ENCODE measurements at places on chromosomes 2 and 18. TPM values are rescaled to one million over a fixed set of nuclear protein-coding genes. Genes with fewer than 3 reads are reported as not detected.
A peak's percentile ranks its signal among the peaks of the same experiment; 100 is the strongest.

DNA sequence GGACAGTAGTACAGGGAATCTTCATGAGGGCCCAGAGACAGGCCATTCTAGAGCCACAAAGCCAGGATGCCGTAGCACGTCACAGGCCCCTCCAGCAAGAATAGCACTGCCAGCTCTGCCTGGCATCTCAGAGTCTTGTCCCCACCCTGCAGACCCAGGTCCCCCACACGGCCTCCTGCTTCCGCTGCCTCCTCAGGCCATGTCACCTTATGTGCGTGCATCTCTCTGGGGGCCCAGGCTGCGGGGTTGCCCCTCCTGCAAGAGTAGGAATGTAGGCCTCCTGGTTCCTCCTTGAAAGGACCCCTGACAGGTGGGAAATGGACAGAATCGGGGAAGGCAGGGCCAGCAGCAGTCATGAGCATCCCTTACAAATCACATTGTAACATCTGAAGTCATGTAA lies 49.8 kb downstream of the ADI1 start:
- H3K27me3 ChIP-seq, result no peaks in the 10 kb centered on the region
- H3K4me3 ChIP-seq, result no peak overlapping the region
- H3K36me3 ChIP-seq, result peaks cover 67% of the 10 kb centered on the region
- peak overlapping the region; percentile 83 for H3K27ac ChIP-seq
- peaks cover 32% of the 10 kb centered on the region for H3K4me1 ChIP-seq

- no peak overlapping the region for H3K27ac ChIP-seq
- no peak overlapping the region for H3K4me3 ChIP-seq
- DNase-seq, result no peak
- H3K36me3 ChIP-seq, result no peaks in the 10 kb centered on the region
- H3K4me1 ChIP-seq, result no peaks in the 10 kb centered on the region
These were observed 49.3 kb upstream of the RAB6D start for GRCh38 chr2:131413148-131413747.

GRCh38 chr2:151905963-151906632 lies 77.9 kb upstream of the ARL5A start:
- H3K4me3 ChIP-seq, result no peak overlapping the region
- peaks cover 18% of the 10 kb centered on the region for H3K4me1 ChIP-seq
- H3K27me3 ChIP-seq, result no peaks in the 10 kb centered on the region
- no peak for DNase-seq
- no peak overlapping the region for H3K27ac ChIP-seq

Gene NOSTRIN
- 21.4 TPM for total RNA-seq

DNA sequence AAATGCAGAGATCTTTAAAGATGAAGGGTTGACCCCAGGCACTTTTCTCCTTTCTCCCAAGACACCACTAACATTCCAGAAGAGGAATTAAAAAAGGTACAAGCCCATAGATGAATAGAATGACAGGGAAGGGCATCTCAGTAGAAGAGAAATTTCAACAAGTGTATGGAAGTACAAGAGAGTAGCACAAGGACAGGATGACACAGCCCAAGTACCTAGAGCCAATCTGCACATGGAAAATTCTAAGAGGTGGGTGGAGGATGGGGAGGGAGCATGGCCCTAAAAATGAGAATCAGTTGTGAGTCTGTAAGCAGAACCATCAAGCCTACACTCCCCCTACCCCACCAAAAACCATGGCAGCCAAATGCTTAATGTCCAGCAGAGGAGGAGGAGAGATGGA lies 39.7 kb upstream of the LOXHD1 start:
- H3K27me3 ChIP-seq, result no peaks in the 10 kb centered on the region
- no peak overlapping the region for H3K4me3 ChIP-seq
- H3K36me3 ChIP-seq, result peaks cover under 1% of the 10 kb centered on the region
- no peaks in the 10 kb centered on the region for H3K4me1 ChIP-seq
- no peak overlapping the region for H3K27ac ChIP-seq
- DNase-seq, result no peak

- no peak overlapping the region for H3K4me3 ChIP-seq
- H3K36me3 ChIP-seq, result no peaks in the 10 kb centered on the region
- no peak overlapping the region for H3K27ac ChIP-seq
- H3K27me3 ChIP-seq, result no peaks in the 10 kb centered on the region
- peaks cover 6% of the 10 kb centered on the region for H3K4me1 ChIP-seq
- no peak for DNase-seq
These were observed 133.6 kb downstream of the FIGN start for GRCh38 chr2:163602196-163602595.

Gene CEP192
- total RNA-seq, result 18.7 TPM

DNA sequence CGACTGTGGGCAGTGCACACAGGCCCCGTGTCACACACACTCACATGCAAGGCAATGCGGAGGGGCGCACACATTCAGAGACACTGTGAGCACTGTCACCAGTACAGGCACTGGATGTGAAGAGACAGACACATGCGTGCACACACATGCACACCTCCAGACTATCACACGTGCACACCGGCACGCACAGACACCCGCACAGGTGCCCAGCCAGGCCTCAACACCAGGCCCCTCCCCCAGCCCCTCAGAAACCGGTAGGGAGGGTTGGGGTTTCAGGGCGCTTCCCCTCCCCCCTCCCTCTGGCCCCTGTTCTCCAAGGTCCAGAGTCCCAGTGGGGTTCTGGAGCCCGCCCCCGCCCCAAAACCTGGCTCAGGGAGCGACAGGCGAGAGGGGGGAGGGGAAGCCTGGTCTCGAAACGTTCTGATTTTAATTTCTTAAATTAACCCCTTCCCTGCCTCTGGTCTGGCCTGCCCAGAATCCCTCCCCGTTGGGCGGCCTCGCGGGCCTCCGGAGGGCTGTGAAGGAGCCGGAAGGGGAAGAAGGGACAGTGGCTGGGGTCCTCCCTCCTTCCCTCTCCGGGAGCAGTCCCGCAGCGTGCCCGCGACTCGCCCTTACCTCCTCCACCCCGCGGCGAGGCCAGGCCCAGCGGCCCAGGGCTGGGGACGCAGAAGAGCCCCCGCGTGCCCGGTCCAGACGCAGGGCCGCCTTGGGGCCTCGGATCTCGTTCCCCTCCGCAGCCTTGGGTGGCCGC lies 558 bp downstream of the FBXO41 start:
- H3K27me3 ChIP-seq, result peaks cover 45% of the 10 kb centered on the region
- H3K4me1 ChIP-seq, result peaks cover 10% of the 10 kb centered on the region
- H3K27ac ChIP-seq, result peak overlapping the region; percentile 22
- DNase-seq, result no peak
- no peaks in the 10 kb centered on the region for H3K36me3 ChIP-seq
- H3K4me3 ChIP-seq, result peak overlapping the region; percentile 82

DNA sequence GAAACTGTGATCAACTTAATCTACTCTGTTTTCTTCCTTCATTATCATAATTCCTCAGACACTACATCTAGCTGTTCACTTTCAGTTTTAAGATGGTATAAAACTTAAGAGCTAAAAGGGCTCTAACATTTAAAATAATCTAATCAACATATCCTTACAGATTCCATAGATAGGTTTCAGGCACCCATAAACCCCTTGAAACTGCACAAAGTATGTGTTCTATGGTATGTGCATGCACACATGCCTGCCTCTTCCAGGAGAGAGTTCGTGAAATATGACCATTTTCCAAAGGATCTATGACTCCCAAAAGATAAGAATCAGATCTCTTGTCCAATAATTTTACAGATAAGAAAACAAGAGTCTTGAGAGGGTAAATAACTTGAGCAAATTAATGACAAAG lies 59.4 kb downstream of the CUL3 start:
- no peak overlapping the region for H3K27ac ChIP-seq
- no peak overlapping the region for H3K4me3 ChIP-seq
- DNase-seq, result no peak
- H3K27me3 ChIP-seq, result no peaks in the 10 kb centered on the region
- H3K4me1 ChIP-seq, result peaks cover 68% of the 10 kb centered on the region
- no peaks in the 10 kb centered on the region for H3K36me3 ChIP-seq

- H3K4me1 ChIP-seq, result no peaks in the 10 kb centered on the region
- no peak overlapping the region for H3K4me3 ChIP-seq
- no peak overlapping the region for H3K27ac ChIP-seq
- DNase-seq, result no peak
- no peaks in the 10 kb centered on the region for H3K27me3 ChIP-seq
These were observed 301.3 kb downstream of the ZNF407 start for GRCh38 chr18:74898965-74899364.

Gene CYP20A1
- 29.6 TPM for total RNA-seq

- no peak overlapping the region for H3K4me3 ChIP-seq
- H3K36me3 ChIP-seq, result no peaks in the 10 kb centered on the region
- no peak for DNase-seq
- H3K27ac ChIP-seq, result no peak overlapping the region
- H3K27me3 ChIP-seq, result no peaks in the 10 kb centered on the region
These were observed 3.6 kb downstream of the INO80D start for GRCh38 chr2:206082298-206082843.

DNA sequence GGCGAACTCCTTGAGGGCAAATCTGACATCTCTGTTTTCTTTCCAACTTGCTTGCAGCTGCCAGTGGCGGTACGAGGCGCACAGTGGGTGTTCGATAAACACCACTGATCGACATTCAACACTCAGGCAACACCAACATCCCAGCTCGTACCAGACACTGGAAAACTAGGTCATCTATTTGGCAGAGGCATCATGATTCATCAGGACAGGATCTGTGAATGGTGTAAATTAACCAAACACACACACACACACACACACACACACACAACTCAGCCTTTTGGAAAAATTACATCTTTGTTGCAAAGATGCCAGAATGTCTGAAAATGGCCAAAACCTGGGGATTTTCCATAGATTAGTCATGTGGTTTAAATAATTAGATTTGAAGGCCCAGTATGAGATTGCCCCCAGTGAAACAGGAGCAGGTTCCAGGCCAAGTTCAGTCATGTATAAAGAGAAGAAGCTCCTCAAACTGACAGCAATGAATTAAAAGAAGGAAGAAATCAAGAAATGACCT lies 150.5 kb upstream of the NCKAP5 start:
- no peak overlapping the region for H3K27ac ChIP-seq
- no peak overlapping the region for H3K4me3 ChIP-seq
- peaks cover 25% of the 10 kb centered on the region for H3K4me1 ChIP-seq
- no peak for DNase-seq

DNA sequence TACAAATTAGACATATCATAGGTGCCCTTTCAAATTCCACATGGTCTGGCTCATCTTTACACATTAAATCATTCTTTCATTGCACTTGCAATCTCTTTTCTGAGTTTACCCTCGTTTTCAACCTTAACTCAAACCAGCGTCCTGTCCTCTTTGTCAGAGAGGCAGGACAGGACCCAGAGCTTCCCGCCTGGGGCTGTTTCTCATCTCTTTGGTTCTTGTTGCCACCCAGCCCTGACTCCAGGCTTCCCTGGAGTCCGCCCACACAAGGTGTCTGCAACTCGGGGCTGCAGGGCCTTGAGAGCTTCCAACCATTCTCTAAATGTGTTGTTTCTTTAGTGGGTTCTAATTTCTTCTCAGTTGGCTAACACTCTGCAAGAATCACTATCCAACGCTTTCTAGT lies 24.4 kb downstream of the RBMS1 start:
- no peak for DNase-seq
- H3K4me1 ChIP-seq, result peaks cover 80% of the 10 kb centered on the region
- no peaks in the 10 kb centered on the region for H3K27me3 ChIP-seq
- no peak overlapping the region for H3K4me3 ChIP-seq

GRCh38 chr18:5510135-5510846 lies 33.5 kb downstream of the EPB41L3 start:
- H3K27me3 ChIP-seq, result no peaks in the 10 kb centered on the region
- no peaks in the 10 kb centered on the region for H3K36me3 ChIP-seq
- no peaks in the 10 kb centered on the region for H3K4me1 ChIP-seq
- no peak overlapping the region for H3K4me3 ChIP-seq
- H3K27ac ChIP-seq, result no peak overlapping the region

DNA sequence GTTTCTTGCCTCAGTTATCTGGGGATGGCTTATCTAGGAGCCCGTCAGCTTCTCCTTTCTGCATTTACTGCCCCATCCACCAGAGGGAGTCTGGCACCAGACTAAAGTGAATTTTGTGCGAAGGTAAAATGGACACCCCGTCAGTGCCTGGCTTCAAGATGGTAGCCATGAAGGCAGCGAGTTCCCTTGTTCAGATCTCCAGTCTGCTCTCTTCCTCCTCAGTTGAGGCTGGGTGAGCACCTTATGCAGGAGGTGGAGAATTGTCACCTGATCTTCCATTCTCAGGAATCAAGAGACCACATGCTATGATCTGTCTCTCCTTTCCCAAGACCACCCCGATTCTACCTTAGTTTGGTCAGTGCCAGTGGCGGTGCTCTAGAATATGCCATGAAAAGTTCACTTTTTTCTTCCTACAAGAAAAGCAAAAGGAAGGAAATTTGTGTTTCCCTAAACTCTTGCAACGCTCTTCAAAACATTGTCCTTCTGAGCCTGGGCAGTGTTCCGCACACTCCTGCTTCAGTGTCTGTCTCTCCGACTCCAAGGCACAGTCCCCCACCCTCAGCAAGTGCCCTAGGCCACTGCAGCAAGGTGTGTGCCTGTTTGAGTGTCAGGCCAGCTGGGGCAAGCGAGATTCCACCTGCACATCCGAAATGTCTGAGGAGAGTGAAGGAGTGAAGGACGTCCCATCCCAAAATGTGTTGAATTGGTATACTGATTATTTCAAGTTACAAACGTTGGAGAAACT lies 168.6 kb downstream of the SS18 start:
- H3K4me1 ChIP-seq, result no peaks in the 10 kb centered on the region
- DNase-seq, result no peak

- H3K27me3 ChIP-seq, result no peaks in the 10 kb centered on the region
- no peak overlapping the region for H3K4me3 ChIP-seq
- H3K27ac ChIP-seq, result no peak overlapping the region
- H3K36me3 ChIP-seq, result no peaks in the 10 kb centered on the region
- no peak for DNase-seq
These were observed 23.1 kb upstream of the TFPI start for GRCh38 chr2:187577310-187577709.

Gene SOX11
- total RNA-seq, result 0.42 TPM

DNA sequence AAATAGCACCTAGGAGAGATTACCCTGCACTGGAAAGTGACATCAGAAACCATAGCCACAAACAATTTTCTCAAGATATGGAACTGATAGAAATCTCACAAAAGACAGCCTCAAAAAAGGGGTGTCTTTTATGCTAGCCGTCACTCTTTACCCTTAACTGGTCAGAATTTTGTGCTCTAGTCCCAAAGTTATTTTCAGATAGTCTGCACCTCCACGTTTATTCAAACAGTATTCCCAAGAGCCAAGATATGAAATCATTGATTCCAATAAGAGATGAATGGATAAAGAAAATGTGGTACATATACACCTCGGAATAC lies 23.5 kb upstream of the PMAIP1 start:
- no peaks in the 10 kb centered on the region for H3K36me3 ChIP-seq
- DNase-seq, result no peak
- no peaks in the 10 kb centered on the region for H3K27me3 ChIP-seq
- no peak overlapping the region for H3K4me3 ChIP-seq
- no peak overlapping the region for H3K27ac ChIP-seq

- H3K27me3 ChIP-seq, result no peaks in the 10 kb centered on the region
- no peaks in the 10 kb centered on the region for H3K4me1 ChIP-seq
- DNase-seq, result no peak
- H3K27ac ChIP-seq, result no peak overlapping the region
- H3K36me3 ChIP-seq, result no peaks in the 10 kb centered on the region
These were observed 314.5 kb upstream of the MMADHC start for GRCh38 chr2:149902081-149902480.
